ENCODE measurements at places on chromosomes 13 and 19.
A peak's percentile ranks its signal among the peaks of the same experiment; 100 is the strongest.

- DNase-seq: peak; percentile 26
These were observed 831 bp downstream of the PGPEP1 start for GRCh38 chr19:18340990-18341868.

DNA sequence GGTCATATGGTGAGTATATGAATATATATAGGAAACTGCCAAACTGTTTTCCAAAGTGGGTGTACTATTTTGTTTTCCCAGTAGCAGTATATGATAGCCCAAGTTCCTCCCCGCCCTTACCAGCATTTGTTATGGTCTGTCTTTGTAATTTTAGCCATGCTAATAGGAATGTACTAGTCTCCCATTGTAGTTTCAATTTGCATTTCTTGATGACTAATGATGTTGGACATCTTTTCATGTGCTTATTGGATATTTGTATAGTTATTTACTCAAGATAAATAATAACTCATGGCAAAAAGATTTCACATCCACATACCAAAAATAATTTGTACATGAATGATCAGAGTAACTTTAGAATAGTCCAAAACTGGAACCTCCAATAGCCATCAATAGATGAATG is 75.3 kb upstream of the SERP2 start:
- no peak for DNase-seq

DNA sequence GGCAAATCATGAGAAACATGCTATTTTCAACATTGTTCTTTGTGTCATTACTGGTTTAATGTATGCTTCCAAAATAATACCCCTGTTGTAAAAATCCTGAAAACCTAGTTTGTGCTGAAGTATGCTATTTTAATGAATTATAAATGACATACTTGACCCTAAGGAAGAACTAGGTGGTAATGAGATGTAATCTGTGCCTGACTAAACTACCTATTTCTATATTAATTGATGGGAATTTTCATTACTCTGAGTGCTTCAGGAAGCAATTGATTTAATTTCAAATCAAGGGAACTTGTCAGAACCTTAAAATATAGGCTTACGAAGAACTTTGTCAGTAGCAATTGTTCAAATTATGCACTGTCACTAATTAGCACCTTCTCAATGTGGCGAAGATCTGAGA is 1005.6 kb upstream of the SLC10A2 start:
- no peak for DNase-seq

GRCh38 chr19:958967-959855 is 24.9 kb upstream of the WDR18 start:
- DNase-seq: no peak

GRCh38 chr13:99892196-99892613 is 79.4 kb downstream of the ZIC5 start:
- no peak for DNase-seq

DNA sequence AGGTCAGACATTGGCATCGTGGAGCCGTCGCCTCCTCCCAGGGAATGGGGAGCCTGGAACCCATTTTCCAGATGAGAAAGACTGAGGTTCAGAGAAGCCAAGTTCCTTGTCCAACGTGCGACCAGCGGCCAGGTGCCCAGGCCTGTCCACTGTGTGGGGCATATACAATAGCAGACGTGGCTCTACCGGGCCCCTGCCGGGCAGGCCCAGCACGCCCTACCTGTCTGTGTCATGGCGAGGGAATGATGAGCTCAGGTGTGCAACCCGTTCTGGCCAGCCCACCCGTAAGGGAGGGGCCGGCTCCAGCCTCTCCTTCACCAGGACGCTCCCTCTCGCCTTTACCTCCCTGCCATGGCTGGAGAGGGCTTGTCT is 837 bp downstream of the GNA15 start:
- no peak for DNase-seq

DNA sequence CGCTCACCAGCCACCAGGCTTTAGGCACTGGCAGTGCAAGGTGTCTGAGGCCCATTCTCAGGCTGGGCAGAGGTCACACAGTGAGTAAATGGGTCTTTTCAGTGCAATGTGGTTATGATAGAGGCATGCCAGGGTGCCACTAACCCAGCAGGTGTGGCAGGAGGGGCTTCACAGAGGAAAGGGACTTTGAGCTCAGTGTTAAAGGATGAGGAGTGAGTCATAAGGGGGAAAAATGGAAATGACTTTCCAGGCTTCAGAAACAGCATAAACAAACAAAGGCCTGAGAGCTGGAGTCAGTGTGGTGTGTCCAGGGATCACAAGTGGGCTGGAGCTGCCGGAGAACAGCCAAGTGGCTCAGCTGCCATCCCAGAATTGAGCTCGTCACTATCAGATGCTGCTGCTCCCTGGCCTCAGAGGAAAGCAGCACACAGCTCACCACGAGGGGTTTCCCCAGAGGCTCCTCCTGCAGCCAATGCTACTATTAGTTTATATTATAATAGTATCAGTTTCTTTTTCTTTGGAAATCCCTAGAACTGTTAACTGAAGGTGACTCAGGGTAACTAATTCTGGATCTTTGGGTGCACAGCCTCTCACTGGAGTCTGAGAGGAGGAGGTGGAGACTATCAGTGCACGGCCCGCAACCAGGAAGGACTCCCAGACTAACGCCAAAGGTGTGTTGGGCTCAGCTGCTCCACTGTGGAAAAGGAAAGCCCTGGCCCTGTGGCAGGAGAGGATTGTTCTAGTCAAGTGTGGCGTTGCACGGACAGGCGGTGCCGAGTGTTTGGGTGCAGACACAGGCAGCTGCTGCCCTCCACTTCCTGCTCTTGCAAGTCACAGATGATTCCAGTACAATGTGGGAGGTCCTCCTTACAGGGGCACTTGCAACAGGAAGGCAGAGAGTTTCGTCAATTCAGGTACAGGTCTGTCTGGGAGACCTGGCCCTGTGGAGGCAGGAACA is 39.5 kb downstream of the DHRS12 start:
- no peak for DNase-seq

DNA sequence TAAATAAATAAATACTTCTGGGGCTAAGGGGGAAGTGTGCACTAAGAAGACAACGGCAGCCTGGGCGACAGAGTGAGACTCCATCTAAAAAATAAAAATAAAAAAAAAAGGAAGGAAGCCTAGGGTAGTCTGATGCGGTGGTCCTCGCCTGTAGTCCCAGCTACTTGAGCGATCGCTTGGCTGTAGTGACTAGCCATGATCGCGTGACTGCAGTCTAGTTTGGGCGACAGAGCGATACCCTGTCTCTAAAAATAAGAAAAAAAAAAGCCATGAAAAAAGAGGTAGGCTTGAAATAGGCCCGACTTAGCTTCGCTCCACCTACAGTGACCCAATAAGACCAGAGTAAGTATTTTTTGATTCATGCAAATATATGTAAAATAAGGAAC is 661 bp upstream of the BABAM1 start:
- no peak for DNase-seq

GRCh38 chr13:22468824-22469223 is 712.0 kb upstream of the SGCG start:
- DNase-seq: no peak

DNA sequence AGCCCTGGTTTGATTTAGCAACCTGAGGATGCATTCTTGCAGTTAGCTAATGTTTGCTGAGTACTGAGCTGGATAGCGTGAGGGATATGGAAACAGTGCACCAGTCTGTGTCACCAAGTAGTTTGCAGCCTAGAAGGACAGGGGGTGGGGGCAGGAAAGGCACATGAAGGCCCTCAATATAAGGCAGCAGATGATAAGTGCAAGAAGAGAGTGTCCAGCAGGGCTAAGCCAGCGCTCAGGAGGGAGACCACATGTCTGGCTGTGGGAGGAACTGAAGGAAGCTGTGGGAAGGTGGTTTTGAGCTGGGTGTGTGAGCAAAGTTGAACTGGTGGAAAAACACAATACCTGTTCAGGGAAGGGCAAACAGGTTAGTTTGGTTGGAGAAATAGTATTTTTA is 1.7 kb downstream of the CXCL17 start:
- peak; percentile 17 for DNase-seq

- DNase-seq: no peak
These were observed 1.1 kb downstream of the ZNF444 start for GRCh38 chr19:56142087-56142787.

- DNase-seq: no peak
These were observed 49.9 kb downstream of the SOX21 start for GRCh38 chr13:94662274-94662945.

- no peak for DNase-seq
These were observed 117.6 kb upstream of the MAB21L1 start for GRCh38 chr13:35594096-35594495.

- no peak for DNase-seq
These were observed 31.2 kb upstream of the CACNA1A start for GRCh38 chr19:13537454-13537853.

DNA sequence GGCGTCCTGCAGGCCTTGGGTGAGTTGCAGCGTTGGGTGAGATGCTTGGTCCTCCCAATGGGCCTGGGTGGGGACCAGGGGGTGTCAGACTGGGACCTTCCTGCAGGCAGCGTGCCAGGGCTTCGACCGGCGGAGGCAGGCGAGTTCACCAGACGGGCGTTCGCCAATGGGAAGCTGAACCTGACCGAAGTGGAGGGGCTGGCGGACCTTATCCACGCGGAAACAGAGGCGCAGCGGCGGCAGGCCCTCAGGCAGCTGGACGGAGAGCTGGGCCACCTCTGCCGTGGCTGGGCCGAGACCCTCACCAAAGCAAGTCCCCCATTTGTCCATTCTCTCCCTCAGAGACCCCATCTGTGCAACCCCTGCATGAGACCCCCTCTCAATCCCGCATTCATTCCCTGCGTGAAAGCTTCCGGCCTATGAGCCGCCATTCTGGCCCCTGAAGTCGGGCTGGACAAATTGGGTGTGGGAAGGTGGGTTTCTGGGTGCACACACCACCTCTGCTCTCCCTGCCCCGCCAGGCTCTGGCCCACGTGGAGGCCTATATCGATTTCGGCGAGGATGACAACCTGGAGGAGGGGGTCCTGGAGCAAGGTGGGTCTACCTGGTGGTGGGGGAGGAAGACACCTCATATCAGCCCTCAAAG is 1.2 kb downstream of the GTPBP3 start:
- no peak for DNase-seq

GRCh38 chr13:44837250-44837649 is 152.0 kb downstream of the NUFIP1 start:
- DNase-seq: no peak

- DNase-seq: no peak
These were observed 17.5 kb upstream of the ASPDH start for GRCh38 chr19:50531171-50531612.

- DNase-seq: peak; percentile 3
These were observed 41.3 kb upstream of the IGFL4 start for GRCh38 chr19:46081928-46082727.

GRCh38 chr13:112843392-112844111 is 125.5 kb upstream of the MCF2L start:
- DNase-seq: no peak

GRCh38 chr19:17775991-17776803 is 18.7 kb upstream of the B3GNT3 start:
- DNase-seq: no peak

DNA sequence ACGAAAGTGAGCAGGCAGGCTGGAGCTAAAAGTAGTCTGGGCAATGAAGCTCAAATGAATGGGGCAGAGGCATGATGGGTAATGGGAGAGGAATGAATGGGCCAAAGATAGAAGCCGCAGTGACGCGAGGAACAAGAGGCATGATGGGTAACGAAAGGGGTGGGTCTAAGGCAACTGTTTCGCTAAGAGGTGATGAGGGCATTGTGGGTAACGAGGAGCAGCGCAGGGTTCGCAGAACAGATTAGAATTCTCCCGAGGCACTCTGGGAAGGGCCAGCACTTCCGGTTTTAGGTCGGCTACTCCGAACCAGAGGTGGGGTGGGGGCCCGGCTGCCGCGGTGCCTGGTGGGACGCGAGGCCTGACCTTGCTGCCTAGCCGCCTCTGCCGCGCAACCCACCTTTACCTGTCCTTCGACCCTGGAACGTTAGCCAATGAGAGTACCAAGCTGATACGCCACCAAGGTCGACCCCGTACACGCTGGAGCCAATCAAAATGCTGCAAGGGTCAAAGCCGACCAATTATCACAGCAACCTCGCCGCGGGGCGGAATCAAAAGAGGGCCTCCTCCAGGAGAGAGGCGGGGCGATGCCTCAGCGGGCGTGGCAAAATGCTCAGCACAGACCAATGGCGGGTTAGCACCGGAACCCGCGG is 563 bp upstream of the TOMM40 start:
- DNase-seq: peak; percentile 100

- no peak for DNase-seq
These were observed 474 bp upstream of the ZNF780B start for GRCh38 chr19:40056505-40056904.

DNA sequence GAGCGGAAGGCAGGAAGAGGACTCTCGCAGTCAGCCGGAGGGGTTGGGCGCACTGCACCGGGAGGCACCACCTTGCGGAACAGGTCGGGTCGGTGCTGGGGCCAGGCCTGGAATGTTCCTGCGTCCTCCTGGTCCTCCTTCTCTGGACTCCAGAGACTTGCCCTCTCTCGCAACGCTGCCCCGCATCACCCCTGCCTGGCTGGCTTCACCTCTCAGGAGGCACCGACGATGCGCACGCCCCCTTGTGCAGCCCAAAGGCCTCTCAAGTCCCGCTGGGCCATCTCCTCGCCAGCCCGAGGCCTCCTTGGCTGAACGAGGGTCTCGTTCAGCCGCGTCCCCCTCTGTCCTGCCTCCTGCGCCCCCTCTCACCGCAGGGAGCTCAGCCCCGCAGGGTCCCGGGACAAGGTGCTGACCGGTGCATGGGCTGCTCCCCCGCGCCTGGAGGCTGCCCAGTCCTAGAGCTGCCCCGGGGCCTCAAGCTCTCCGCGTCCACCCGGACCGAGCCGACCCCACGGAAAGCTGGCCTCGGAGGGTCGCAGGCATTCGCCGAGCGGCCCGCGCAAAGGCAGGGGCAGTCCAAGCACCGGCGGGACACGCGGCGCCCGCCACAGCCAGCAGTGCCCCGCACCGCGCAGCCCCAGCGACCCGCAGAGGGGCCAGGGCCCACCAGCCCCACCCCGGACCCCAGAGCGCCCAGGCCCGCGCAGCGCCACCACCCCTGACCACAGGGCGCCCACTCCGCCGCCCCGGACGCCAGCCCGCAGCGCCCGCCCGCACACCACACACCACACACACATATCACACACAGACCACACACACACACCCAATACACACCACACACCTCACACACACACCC is 133.8 kb downstream of the CRYL1 start:
- no peak for DNase-seq

GRCh38 chr13:110350509-110350908 is 43.4 kb downstream of the COL4A2 start:
- no peak for DNase-seq

- no peak for DNase-seq
These were observed 561.6 kb downstream of the TBC1D4 start for GRCh38 chr13:74920361-74920760.

- no peak for DNase-seq
These were observed 181.9 kb downstream of the DACH1 start for GRCh38 chr13:71685072-71685471.

GRCh38 chr19:46849610-46850009 is 1.0 kb downstream of the AP2S1 start:
- no peak for DNase-seq

GRCh38 chr13:34469196-34469986 is 472.7 kb upstream of the NBEA start:
- no peak for DNase-seq

DNA sequence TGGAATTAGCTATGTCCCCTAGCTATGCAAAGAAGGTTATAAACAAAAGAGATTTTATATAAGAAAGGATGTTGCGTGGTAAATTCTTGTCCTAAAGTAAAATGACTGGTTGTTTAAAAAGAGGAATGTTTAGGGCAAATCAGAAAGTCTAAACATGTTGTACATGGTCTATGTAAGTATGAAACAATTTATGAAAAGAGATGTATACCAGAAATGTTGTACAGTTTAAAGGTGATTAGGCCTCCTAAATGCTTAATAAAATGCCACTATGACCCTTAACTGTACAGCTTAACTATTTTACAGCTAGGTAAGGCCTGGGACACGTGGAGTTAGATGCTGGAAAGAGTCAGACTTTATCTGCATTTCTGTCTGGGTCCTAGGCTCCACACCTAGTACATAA is 775.9 kb upstream of the KLHL1 start:
- DNase-seq: no peak
